EL (cell line): ENCODE measurements at places on chromosomes 16 and 17.

DNA sequence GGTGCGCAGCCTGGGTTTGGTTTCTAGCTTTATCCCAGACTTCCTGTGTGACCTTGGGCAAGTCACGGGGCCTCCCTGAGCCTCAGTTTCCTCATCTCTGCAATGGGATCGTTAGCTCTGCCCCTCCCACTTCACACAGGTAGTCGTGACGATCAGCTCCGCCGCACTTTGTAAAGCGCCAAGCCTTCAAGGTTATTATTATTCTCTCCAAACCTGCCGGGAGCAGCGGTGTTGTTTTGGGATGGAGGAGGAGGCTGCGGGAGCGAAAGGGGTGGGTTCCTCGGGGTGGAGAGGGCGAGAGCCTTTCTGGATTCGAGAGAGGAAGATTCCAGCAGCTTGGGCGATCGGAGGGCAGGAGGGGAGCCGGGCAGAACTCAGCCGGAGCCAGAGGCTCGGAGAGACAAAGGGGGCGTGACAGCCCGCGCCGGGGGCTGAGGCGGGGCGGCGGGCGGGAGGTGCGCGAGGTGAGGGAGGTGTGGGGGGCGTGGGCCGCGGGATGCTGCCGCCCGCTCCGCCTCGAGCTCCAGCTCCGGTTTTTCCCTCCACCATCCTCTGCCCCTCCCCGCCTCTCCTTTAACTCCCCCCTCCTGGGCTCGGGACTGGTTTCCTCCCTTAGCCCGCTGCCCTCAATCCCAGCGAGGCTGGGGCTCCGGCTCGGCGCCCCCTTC, at the start of gene EFNB3:
TSS of gene EFNB3 (plus strand) at position 602 of the 668 bp plus-strand sequence. CDS start 397 bp downstream, outside the sequence.
- peak; percentile 40 for DNase-seq

DNA sequence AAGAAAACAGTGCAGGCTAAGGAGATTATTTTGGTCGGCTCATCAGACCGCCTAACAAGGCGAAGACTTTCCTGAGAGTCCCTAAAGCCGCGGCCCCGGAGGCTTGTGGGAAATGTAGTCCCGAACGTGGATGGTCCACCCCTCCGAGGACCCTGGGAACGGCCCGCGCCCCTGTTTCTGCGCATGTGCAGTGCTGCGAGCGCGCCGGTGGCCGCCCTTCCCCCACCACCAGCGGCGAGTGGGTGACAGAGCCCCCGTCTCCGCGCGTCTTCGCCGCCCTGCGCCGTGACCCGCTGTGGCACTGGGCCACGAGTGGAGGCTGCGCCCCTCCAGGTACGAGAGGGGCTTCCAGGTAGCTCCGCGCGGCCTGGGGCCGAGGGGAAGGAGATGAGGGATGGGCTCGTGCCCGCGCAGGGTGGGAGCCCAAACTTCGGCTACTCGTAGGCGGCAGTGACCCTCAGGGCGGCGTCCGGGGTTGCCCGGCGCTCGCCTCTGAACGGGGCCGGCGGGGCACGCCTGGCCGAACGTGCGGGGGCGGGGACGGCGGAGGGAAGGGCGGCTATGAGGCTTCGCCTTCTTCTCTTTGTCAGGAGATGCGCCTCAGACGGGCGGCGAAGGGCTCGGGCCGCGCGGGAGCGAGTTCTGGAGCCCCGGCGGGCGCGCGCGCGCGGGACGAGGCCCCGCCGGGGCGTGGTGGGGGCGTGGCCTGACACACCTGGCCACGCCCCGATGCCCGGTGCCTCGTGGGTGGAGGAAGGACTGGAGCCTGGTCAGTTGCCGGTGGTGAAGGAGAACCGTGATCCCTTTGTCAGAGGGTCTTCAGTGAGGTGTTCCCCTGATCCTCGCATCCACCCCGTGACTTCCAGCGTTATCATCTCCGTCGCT, at the start of gene ZFP1:
TSS of gene ZFP1 (plus strand) at position 214 of the 885 bp plus-strand sequence. CDS start 4,428 bp downstream, outside the sequence.
- peak; percentile 92 for DNase-seq

DNA sequence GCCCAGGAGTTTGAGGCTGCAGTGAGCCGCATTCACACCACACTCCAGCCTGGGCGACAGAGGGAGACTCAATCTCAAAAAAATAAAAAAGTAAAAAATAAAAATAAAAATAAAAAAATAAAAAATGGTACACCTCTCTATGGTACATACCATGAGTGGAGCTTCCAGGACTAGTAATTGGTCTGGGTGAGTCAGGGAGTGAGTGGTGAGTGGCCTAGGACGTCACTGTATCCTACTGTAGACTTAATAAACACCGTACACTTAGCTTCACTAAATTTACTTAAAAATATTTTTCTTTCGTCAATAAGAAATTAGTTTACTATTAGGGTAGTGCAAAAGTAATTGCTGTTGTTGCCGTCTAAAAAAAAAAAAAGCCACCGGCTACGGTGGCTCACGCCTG, 9.0 kb downstream of the CDH5 start:
- no peak for DNase-seq

DNA sequence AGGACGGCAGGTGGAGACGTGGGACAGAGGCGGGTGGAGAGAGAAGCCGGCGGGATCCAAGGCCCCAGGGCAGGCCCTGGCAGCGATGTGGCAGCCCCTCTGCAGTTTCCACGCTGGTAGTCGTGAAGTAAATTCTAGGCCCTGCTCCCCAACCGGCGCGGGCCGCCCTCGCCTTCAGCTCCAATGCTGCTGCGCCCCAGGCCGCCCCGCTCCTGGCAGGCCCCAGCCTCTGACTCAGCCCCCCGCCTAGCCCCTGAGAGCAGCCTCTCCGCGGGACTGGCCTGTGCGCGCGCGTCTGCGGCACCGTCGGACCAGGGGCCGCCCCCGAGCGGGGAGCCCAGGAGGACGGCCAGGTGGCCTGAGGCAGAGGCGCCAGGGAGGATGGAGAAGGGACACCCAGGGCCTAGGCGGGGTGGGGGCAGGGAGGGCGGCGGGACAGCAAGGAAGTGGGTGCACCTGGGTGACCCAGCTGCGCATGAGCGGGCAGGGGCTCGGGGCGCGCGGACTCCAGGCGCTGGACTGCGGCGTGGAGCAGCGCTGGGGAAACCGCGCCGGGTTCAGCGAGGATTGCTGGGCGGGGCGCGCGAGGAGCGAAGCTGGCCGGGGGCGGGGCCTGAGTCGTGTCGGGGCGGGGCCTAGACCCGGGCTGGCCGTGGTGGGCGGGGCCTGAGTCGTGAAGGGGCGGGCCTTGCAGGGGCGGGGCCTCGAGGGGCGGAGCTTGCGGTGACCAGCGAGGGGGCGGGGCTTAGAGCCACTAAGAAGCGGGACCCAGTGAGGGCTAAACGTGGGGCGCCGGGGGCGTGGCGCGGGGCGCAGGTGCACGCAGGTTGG, 29.6 kb downstream of the ZNF778 start:
- peak; percentile 79 for DNase-seq

DNA sequence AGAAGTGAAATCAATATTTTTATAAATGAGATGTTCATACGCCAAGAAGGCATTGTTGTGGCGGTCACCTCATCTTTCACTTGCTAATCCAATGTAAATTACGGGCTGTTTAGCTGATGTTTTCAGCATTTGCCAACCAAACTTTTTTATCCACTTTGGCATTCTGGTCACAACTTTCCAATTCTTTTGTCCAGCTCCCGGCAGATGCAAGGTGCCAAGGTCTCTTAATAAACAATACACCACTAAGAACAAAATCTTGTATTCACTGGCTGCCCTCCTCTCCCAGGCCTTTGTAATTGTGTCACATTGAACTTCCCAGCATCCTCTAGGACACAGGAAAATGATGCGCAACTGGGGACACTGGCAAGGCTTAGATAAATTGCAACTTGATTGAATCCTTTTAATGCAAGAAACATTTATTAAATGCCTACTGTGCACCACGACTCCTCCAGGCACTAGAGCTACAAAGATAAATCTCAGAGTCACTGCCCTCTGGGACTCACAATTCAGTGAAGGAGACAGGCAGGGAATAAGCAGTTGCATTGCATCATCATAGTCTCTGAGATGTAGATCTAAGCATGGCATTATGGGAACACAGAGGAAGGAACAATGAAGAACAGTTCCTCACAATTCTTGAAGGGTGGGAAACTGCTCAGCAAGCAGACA, 165.4 kb upstream of the C16orf82 start:
- no peak for DNase-seq

DNA sequence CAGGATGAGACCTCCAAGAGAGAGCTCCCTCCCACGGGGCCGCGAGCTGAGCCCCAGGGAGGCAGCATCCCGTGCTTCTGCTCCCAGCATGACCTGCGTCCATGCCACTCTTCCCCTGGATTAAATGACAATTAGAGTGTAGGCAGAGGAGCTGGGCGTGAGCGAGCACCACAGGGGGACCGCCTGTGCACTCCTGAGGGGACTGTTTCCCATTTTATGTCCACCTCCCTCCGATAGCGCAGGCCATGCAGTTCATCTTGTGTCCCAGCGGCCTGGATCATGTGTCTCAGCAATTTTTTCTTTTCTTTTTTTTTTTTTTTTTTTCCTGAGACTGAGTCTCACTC, 5.8 kb upstream of the IL17C start:
- no peak for DNase-seq

- DNase-seq: no peak
Measured at GRCh38 chr16:78998879-78999278, 601.7 kb downstream of the MAF start.

DNA sequence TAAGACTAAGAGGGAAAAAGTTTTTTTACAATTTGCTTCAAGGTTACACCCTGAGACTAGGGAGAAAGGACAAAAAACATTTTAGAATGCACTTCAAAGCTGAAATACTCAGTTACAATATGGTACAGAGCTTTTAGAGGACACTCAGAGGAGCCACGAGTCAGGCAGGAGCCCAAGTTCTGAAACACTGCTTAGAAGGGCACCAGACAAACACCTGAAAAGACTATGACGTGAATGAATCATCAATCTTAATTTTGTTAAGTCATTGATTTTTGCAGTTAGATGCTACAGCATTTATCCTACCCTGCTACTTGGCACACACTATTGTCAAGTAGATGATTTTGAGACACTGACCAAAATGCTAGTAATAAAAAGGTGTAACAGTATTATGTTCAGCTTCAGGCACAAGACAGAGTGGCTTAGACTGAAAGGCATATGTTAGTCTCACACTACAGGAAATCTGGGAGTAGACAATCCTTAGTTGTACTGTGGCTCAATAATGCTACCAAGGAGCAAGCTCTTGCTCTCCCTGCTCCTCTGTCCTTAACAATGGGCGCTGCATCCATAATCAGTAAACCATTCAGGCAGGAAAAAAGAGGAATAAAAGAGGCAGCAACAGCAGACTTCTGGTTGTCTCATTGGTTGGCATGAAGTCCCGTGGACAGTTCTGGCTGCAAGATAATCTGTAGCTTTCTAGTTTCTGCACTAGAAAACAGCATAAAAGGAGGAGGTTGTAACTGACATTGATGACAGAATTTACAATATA, 151.8 kb downstream of the ABCA8 start:
- no peak for DNase-seq

DNA sequence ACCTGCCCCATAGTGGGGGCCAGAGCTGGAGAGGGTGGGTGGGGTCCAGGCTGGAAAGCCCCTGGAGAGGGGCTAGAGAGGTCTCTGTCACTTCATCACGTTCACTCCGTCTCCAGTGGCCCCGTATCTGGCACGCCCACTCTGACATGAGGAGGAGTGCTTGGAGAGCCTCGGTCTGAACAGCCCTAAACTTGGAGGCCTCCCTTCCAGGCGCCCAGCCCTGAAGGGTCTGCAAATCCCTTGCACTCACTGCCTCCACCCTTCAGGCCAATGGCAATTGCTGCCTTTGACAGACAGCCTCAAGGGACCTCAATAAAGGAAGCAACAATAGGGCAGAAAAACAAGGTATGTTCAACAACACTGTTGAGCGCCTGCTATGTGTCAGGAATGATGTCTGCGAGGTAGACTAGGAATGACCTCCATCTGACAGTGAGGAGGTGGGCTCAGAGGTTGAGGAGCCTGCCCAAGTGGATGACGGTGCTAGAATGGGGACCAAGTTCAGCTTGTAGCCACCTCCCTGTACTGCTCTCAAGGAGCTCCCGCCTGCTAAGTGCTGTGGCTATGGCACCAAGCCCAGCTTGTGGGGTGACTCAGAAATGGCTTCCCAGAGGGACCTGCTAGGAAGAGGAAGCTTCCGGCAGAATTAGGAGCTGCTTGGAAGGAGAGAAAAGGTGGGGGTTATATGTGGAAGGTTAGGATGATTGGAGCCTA, 2.9 kb upstream of the EPX start:
- DNase-seq: peak; percentile 87

GRCh38 chr16:28210979-28211588, 681 bp downstream of the XPO6 start:
- DNase-seq: peak; percentile 83

- DNase-seq: no peak
Measured at GRCh38 chr17:72455562-72455961, 334.7 kb downstream of the SOX9 start.

DNA sequence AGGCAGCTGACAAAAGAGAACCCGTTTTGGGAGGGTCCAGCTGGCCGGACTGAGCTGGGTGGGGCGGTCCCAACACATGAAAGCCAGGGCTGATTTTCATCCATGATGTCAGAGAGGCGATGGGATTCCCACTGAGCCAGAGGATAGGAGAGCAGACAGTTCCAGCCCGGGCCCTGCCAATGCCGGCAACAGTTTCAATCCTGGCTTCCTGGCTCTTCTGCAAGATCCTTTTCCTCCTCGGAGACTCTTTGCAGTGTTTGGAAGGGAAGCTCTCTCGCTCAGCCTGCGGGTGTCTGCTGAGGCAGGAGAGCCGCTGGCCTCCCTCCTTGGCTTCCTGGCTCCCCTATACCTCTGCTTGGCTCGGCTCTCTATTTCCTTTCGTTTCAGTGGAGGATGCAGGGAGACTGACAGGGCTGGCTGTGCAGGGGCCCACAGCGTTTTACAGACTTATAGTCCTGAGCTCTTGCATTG, 145.5 kb upstream of the SOX9 start:
- peak; percentile 63 for DNase-seq

GRCh38 chr17:27247071-27247957, 46.6 kb upstream of the WSB1 start:
- DNase-seq: peak; percentile 79

DNA sequence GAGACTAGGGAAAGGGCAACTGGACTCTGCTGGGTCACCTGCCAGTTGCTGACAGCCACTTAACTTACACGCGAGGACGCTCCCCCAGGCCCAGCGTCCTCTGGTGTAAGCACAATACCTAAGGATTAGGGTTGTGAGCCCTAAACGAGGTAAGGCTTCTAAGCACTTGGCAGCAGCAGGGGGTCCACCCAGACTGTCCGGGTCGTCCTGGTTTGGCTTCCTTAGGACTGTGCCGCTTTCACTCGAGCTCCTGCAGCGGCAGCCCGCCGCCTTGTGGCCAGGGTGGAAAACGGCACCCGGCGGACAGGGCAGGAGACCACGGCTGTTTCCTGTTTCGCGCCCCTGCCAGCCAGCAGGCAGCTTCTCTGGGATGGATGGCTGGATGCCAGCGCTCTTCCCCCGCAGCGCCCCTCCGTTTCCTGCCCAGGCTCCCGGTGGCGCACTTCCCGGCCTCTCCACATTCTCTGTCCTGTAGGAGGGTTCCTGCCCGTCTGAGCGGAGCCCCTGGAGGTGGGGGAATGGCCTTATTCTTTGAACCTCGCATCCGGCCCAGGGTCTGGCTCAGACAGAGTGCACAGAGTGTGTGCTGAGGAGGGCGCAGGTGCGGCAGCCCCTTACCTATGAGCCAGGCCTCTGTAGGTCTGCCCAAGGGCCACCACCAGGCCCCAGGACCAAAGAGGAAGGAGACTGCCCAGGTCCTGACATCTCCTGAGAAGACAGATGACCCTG, 47.0 kb upstream of the AMZ2 start:
- DNase-seq: peak; percentile 80

GRCh38 chr17:36461330-36462110, 25.0 kb upstream of the ZNHIT3 start:
- no peak for DNase-seq

- DNase-seq: no peak
Measured at GRCh38 chr17:82235775-82236141, 6.9 kb downstream of the SLC16A3 start.
